ENCODE measurements at places on chromosomes 7 and 10.

- DNase-seq, result no peak
Measured at GRCh38 chr7:94970085-94970576, 62.7 kb downstream of the PPP1R9A start.

GRCh38 chr10:122147663-122148062 lies 123.4 kb upstream of the BTBD16 start:
- no peak for DNase-seq

DNA sequence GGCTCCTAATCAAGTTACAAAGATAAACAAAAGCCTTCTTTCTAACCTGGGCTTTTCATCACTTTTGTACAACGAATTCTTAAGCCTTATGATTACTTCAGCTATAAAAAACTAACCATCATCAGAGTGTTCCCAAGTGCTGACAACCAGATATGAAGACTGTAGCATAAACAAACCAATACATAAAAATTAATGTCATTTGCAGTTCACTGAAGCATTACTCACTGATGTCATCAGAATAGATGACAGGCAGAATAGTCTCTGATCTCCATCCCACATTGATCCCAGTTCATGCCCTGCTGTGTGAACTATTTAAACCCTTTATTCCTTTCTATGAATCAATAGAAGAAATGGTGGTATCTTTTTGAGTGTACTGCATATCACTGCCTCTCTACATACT lies 84.4 kb downstream of the DNAJC1 start:
- no peak for DNase-seq

DNA sequence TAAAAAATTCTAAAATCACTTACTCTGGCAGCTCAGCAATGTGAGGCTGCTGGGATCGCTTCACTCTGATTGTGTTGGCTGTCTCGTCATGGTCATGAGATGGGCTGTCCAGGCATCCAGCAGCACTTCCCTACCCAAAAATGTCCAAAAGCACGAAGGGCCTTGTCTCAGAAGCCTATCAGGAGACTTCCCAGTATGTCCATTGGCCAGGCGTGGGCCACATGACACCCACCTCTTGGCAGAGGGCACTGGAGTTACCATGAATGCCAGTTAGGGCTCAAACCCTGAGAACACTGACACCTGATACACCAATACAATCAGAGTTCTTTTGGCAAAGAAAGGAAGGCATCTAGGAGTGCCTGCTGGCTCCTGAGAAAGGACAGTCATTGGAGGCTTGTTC lies 27.0 kb upstream of the GLI3 start:
- no peak for DNase-seq

- no peak for DNase-seq
Measured at GRCh38 chr10:5630112-5630436, 36.3 kb downstream of the ASB13 start.

- DNase-seq, result no peak
Measured at GRCh38 chr10:71028066-71028465, 139.7 kb upstream of the PCBD1 start.

GRCh38 chr10:85152496-85152895 lies 824.1 kb downstream of the CCSER2 start:
- no peak for DNase-seq

GRCh38 chr10:12107781-12108180 lies 21.7 kb upstream of the SEC61A2 start:
- DNase-seq, result no peak

- no peak for DNase-seq
Measured at GRCh38 chr10:84842593-84842992, 514.2 kb downstream of the CCSER2 start.

GRCh38 chr7:16007911-16008310 lies 321.4 kb upstream of the MEOX2 start:
- DNase-seq, result no peak
